Activated CD4-positive, alpha-beta T cell treated with anti-CD3 and anti-CD28 coated beads, Interleukin-2, amount 50 U/mL, for 24 hours (primary cell): ENCODE measurements at places on chromosomes 12 and 14.
A peak's percentile ranks its signal among the peaks of the same experiment; 100 is the strongest.

GRCh38 chr12:81539279-81539678, 219.9 kb downstream of the PPFIA2 start:
- DNase-seq, result no peak

DNA sequence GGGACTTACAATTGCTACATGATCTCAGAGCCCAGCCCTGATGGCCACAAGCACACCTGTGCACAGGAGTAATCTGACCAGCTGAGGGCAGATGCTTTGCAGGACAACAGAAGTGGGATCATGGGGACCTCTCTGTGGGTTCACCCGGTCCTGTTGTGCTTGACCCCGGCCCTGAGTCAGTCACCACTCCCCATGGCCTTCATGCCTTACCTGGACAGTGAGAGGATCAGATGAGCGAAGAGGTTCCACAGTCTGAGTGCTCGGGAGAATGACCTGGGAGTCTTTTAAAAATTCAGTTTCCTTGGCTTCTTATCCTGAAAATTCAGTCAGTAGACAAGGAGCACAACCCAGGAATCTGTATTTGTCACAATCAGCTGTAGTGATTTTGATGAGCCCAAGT, 88.1 kb downstream of the NTF3 start:
- DNase-seq, result no peak

- no peak for DNase-seq
Measured at GRCh38 chr14:50929506-50929905, 14.8 kb downstream of the PYGL start.

- DNase-seq, result no peak
Measured at GRCh38 chr12:64792128-64792527, 32.3 kb upstream of the TBC1D30 start.

DNA sequence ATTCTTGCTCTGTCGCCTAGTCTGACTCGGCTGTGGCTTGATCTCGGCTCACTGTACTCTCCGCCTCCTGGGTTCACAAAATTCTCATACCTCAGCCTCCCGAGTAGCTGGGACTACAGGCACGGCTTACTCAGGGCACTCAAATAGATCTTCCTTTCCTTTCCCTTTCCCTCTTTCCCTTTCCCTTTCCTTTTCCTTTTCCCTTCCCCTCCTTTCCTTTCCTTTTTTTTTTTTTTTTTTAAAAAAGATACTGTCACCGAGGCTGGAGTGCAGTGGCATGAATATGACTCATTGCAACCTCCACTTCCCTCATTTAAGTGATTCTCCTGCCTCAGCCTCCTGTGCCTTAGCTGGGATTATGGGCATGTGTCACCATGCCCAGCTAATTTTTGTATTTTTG, 86.0 kb downstream of the AEBP2 start:
- DNase-seq, result no peak

DNA sequence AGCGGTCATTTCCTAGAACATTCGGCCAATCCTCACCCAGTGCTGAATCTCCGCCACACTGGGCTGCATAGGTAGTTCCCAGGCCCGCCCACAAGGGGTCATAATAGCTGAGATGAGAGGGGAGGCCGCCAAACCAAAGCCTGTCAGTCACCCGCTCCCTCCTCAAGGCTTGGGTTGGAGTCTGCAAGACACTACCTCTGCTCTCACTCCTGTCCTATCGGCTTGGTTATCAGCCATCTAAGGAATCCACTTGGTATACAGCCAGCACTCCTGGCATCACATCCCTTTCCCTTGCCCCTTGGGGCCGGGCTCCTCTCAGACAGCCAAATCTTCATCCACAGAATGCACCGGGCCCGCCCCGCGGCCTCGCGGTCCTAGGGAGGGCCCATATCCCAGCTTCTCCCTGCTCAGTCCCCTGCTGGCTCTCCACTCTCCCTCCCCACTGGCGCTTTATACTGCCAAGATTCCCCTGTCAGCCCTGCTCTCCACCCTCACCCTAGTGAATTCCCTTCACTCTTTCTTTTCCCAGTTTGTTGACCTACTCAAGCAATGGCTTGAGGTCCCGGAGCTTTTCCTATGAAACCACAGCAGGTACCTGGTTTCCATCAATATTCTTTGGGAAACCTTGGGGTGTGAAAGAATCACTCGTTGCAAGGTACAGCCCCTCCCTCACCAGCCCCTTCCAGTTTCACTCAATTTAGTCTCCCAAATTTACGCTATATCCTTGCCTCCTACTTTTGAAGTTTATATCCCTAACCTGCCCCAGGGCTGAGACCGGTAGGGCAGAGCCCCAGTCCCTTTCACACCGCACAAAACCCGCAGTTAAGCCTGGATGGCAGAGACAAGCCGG, 1.4 kb downstream of the IFFO1 start:
- peak; percentile 70 for DNase-seq

DNA sequence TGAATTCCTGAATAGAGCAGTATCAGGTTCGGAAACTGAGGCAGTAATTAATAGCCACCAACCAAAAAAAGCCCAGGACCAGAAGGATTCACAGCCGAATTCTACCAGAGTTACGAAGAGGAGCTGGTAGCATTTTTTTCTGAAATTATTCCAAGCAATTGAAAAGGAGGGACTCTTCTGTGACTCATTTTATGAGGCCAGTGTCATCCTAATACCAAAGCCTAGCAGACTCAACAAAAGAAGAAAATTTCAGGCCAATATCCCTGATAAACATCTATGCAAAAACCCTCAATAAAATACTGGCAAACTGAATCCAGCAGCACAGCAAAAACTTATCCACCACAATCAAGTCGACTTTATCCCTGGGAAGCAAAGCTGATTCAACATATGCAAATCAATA, 202.3 kb upstream of the SLC16A7 start:
- DNase-seq, result no peak

DNA sequence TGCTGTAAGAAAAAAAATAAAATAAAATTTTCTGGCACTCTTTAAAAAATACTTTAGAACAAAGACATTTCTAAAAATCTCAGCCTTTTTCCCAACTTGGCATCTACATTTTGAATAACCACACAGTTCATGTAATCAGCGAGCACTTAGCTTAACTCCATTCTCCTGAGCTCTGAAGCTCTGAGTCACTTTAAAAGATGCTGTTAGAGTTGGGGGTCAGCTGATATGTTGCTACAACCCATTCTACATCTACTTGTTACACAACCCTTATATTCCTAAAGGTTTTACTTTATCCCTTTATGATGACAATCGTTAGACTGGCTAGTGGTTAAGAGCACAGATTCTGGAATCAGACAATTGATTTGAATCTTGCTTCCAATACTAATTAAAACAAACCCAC, 48.3 kb downstream of the SLC41A2 start:
- DNase-seq, result no peak

DNA sequence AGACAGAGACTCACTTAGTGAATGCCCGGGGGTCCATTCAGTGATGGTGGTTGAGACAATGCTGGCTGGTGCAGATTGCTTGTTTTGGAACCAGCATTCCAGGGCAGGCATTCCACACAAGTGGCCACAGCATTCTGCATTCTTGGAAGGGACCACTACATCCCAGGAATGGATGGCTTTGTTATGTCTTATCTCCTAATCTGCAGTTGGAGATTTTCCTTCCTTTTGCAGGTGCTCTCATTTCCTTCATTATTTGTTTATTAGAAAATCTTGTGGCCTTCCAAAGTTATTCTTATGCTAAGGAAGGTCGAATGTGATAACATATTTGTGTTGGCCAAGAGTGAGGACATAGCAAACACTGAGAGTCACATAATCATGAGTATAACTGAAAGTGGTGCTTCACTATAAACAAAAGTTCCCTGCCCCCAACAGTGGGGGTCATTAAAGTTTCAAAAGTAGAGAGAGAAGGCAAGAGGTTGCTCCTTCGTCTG, 66.0 kb downstream of the BMP4 start:
- no peak for DNase-seq

GRCh38 chr14:55271572-55272298, 514 bp downstream of the FBXO34 start:
- DNase-seq, result peak; percentile 32

DNA sequence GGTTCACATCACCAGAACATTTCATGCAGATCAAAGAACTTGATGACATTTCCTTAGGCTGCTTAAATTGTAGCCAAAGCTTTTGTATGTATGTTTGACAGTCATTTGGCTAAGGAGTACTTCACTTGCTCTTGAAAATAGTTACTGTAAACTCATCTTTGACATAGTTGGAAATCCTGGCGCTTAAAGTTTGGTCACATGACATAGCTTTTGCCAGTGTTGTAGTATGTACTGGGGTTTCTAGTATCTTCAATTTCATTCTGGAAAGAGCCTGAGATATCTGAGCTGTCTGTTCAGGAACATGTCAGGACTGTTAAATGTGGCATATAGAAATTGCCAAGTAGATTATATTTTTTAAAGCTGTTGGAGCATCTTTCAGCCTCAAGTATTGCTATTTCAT, 55.7 kb downstream of the WDR20 start:
- no peak for DNase-seq

- no peak for DNase-seq
Measured at GRCh38 chr12:72677846-72678245, 405.7 kb downstream of the TRHDE start.

DNA sequence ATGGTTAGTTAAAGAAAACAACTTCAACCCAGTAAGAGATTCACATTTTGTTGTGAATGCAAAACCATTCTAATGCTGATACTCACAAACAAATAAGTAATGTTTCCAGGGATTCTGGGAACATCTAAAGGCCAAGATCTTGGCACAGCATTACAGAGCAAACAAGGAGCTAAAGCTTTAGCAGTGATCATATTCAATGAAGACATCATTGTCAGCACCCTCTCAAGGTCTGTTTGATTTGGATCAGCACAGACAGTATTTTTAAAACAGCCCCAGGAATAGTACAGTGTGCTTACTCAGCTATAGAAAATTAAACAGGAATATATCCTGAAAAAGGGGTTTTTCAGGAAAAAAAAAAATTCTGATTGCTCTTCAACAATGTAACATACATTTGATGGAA, 71.4 kb downstream of the TMEM260 start:
- DNase-seq, result no peak
